ENCODE measurements at places on chromosomes 6 and 20. TPM values are rescaled to one million over a fixed set of nuclear protein-coding genes. Genes with fewer than 3 reads are reported as not detected.

SEL1L2 gene
- total RNA-seq = not detected

PBOV1 gene
- total RNA-seq = not detected

MYCT1 gene
- total RNA-seq = 12.3 TPM

GABRR2 gene
- 0.81 TPM for total RNA-seq

TGM2 gene
- total RNA-seq = 1,731 TPM

TMEM200A gene
- total RNA-seq = 0.45 TPM

BACH2 gene
- 2.8 TPM for total RNA-seq

PLA2G7 gene
- total RNA-seq = 0.71 TPM

ASIP gene
- total RNA-seq = 2.8 TPM

STX11 gene
- total RNA-seq = 3.1 TPM

ZNF311 gene
- total RNA-seq = 0.36 TPM

C2 gene
- 12.5 TPM for total RNA-seq

Data from right cardiac atrium (tissue), 5 donors.